ENCODE measurements at places on chromosomes 6 and 20.

DNA sequence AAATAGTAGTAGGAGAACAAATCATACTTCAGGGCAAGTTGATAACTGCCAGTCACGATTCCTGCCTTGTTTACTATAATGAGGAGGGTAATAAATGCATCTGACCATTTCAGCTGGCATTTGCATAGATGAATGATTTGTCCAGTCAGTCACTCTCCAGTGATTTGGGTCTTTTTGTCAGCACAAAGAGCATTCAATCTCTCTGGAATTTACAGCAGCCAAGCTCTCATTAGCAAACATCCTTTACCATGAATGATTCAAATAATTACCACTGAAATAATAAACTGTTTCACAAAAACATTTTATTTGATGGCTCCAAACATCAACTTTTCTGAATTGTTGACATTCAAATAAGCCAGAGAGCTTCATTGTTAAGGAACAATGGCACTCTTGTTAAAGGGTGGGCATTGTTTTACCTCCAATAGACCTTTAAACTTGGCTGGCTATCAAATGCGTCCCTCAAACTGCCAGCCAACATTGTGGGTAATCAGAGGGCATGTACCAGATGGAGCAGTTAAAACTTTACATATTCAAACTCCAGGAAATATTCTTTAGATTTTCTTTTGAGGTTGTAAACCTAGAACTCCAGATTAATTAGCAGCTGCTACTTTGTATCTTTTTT, 30.0 kb upstream of the FBXL4 start:
- DNase-seq = no peak

DNA sequence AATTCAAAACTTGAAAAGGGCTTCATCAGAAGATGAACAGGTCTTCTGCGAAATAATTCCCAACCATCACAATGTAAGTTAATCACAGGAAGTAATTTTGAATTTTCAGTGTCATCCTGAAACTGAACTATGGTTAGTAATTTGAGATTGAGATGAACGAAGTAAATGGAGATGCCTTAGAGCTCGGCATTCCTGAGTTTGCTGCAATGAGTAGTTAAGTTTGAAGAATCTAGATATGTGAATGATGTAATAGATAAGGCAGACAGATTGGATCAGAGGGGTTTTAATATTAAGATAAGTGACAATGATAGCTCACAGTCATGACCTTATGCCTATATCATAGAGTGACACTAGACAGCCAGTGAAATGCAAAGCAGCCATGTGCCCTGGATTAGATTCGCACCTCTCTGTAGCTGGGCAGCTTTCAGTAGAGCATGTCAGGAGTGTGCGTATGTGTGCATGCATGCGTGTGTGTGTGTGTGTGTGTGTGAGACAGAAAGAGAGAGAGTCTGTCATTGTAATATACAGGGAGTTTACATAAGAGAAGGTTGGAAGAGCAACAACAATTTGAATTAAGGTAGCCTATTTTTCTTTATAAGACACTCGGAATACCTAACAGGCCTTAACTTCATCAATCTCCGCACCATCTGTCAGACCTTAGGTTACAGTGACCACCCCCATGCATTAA, 233.0 kb downstream of the GMPR start:
- DNase-seq = no peak

- DNase-seq = no peak
Observed at GRCh38 chr6:89840538-89840937, 10.9 kb downstream of the CASP8AP2 start.

GRCh38 chr6:130575557-130575956, 209.7 kb downstream of the TMEM200A start:
- no peak for DNase-seq

GRCh38 chr20:62117362-62117646, 5.0 kb upstream of the LSM14B start:
- no peak for DNase-seq

- DNase-seq = no peak
Observed at GRCh38 chr6:10968776-10969175, 75.3 kb downstream of the ELOVL2 start.

All from activated CD8-positive, alpha-beta memory T cell treated with anti-CD3 and anti-CD28 coated beads for 4 hours (primary cell).